ENCODE measurements at places on chromosomes 16 and 17.

- DNase-seq = no peak
These were observed 120.1 kb downstream of the SLC39A11 start for GRCh38 chr17:72972263-72972951.

GRCh38 chr17:79633154-79633553 lies 22.3 kb upstream of the RBFOX3 start:
- DNase-seq = no peak

DNA sequence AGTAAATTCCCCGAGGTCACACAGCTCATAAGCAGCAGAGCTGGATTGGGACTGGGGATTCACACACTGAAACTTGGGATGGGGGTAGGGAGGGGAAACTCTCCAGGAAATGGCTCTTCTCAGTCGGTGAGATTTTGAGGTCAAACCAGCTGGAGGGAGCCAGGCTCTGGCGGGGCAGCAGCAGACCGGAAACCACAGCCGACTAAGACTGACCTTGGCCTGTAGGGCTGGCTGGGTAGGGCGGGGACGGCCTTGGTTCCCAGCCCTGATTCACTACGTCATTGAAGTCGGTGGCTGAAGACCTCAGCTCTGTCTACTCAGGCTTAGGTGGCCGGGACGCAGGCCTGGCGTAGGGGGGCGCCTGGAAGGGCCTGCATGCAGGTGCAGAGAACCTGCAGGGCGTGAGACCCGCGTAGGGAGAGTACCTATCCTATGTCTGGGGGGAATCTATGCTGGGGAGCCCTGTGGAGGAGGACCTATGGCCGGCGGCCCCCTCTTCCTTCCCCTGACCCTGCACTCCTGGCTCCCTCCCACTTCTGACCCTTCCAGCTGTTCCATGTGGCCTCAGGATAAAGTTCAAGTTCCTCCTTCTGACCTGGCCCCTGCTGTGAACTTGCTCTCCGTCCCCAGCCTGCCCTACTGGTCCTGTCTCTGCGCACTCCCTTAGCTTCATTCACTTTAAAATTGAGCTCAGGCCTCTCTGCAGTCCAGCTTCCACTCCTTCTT lies 11.9 kb upstream of the SLC4A1 start:
- no peak for DNase-seq

DNA sequence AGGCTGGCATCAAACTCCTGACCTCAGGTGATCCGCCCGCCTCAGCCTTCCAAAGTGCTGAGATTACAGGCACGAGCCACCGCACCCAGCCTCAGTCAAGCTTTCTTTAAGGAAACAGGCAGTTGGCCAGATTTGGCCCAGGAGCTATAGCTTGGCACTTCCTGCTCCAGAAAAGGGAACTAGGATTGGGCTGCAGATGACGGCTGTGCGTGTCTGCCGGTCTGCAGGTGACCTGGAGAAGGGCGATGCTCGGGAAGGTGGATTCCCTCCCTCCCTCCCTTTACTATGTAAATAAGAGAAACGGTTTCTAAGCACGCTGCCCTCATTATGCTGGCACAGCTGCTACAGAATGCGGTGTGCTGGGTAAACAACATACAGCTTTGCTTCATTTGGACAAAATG lies 215.9 kb downstream of the RPTOR start:
- DNase-seq = no peak

DNA sequence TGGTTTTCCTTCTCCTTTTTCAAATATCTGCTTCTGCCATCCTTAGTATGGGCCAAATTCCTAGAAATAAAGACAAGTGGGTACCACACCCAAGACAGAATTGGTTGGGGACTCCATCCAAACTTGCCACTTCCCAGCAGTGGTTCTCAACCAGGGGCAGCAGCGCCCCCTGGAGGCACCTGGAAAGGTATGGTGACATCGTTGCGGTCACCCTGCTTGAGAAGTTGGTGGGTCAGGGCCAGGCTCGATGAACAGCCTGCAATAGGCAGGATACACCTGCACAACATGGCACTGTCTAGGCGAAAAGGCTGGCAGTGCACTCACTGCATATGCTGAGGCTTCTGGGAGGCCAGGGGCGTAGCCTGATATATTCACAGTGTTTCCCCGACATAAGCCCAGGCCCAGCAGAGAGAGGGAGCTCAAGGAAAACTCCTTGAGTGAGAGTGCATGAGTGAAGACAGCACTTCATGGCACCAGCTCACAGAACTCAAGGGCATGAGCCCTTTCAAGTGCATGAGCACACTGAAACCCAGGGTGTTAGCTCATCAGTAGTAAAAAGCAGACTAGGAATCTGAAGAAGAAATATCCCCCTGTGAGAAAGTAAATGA lies 57.7 kb downstream of the CMC2 start:
- DNase-seq = no peak

DNA sequence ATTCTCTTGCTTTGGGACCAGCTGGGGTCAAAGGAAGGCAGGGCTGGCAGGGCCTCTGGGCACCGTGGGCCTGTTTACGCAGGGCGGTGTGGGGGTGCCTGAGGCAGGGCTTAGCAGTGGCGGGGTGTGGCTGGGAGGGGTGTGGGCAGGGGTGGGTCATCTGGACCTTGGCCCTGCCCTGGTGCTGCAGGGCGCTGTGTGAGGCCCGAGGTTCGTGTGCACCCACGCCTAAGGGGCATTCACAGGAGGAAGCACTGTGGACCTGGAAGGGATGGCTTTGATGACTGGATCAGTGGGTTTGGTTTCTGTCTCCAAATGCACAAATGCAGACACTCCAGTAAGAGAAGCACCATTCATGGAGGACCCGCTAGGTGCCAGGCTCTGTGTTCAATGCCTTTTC lies 37.3 kb downstream of the BCO1 start:
- DNase-seq = no peak

GRCh38 chr17:35684055-35684802 lies 47.2 kb upstream of the RASL10B start:
- DNase-seq = no peak

DNA sequence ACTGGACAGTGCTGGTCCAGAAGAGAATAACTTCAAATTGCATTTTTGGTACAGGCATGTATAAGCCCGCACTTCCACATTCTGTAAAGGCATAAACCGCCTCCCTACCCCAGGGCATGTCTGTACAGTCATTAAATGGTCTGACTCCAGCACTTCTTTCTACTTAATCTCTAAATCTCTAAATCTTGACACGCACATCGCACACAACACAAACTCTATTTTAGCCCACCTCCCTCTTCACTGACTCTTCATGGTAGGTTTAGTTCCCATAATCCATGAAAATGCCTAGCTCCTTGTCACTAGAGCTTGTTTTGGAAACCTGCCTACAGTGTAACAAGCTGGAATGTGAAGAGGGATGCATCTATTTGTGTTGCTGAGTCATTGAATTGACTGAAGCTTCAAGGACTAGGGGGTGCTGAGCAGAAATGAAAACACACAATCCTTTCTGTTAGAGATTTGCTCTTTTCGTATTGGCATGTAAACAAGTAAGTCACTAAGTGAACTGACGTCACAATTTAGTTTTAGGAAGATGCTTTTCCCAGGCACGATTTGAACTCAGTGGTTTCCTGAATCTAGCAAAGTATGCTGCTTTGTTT lies 1.6 kb upstream of the DUSP14 start:
- no peak for DNase-seq

DNA sequence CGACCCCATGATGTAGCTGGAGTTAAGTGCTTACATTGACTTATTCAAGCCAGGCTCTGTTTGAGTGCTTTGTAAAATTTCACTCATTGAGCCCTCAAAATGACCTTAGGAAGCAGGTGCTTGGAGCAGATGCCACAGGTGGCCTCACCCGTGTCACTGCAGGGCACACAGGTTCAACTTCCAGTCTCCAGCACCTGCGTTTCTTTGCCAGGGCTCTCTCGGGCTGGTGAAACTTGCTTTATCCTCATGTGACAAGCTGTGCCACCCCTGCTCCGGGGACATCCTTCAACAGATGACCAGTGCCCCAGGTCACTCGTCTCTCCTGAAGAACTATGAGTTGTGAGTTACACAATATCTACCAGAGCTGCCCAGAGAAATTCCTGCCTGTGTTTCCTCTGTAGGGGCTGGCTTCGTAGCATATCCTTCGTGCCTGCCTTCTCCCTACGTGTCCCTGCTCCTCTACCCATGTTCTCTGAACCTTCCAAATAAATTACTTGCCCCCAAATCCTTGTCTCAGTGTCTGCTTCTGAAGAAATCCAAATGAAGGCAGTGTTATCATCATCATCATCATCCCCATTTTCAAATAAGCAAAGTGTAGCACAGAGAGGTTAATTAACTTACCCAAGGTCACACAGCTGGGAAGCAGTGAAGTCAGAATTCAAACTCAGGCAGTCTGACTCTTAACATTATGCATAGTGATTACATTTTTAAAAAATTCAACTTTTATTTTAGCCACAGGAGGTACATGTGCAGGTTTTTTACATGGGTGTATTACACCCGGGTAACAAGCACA lies 352.5 kb downstream of the NPIPA8 start:
- DNase-seq = no peak

- no peak for DNase-seq
These were observed 3.3 kb downstream of the ITGA3 start for GRCh38 chr17:50059256-50059655.

DNA sequence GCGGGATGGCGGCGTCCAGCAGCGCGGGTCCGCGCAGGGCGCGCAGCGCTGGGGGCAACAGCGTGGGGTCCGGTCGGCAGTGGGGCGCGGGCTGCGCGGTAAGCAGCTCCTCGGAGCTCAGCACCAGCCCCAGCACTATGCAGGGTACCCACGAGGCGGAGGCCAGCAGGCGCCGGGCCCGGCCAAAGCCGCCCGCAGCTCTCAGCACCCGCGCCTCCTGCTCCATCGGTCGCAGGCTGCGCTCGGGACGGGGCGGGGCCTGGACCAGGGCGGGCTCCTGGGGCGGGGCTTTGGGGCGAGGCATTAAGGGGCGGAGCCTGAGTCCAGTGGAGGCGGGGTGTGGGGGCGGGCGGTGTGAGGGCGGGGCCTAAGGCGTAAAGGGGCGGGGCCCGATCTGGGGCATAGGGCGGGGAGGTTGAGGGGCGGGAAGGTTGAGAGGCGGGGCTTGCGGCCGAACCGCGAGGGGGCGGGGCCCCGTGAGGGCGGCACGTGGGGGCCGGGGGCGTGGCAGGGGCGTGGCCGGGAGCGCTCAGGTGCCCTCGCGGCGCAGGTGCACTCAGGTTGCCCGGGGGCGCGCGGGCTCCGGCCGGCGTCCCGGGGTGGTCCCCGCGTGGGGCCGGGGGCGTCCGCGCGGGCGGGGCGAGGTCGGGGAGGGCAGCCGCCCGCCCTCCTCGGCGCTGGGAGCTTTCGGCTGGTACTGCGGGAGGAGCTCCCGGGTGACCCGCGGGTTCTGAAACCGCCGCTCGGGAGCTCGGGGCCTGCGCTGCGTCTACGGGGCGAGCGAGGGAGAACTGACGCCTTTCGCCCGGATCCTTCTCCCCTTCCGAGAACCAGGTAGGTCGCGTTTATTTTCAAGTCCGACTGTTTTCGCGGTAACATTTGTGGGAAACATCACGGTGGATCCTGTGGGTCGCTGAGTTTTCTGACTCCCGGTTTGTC lies 1.4 kb upstream of the SLC22A31 start:
- peak; percentile 74 for DNase-seq

DNA sequence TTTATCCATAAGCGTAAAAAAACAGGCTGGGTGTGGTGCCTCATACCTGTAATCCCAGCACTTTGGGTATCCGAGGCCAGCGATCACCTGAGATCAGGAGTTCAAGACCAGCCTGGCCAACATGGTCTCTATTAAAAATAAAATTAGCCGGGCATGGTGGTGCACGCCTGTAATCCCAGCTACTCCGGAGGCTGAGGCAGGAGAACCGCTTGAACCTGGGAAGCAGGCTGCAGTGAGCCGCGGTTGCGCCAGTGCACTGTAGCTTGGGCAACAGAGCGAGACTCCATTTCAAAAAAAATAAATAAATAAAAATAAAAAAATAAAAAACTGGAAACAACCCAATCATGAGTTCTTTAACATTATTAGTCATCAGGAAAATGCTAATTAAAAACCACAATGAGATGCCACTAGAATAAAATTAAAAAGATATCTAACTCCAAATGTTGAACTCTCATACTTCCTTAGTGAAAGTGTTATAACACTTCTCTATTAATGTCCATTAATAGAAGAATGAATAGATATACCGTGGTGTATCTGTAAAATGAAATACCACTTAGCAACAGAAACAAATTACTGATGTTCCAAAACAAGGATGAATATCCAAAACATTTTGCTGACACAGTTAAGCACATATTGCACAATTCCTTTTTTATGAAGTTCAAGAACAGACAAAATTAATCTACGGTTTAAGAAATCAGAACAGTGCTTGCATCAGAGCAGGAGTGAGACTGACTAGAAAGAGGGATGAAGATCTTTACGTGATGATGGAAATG lies 13.1 kb downstream of the MPHOSPH6 start:
- DNase-seq = no peak

DNA sequence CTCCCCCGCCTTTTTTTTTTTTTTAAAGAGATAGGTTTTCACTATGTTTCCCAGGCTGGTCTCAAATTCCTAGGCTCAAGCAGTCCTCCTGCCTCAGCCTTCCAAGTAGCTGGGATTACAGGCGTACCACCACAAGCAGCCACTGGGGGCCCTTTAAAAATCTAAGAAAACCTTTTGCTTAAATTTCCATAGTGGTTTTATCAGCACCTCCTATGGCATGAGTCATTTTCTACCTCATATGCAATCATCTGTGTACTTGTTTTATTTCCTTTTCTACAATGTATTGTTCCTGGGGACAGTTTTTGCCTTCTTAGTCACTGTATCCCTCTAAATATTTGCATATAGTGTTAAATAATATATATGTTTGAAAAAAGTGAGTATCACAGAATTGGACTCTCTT lies 29.2 kb downstream of the GNA13 start:
- DNase-seq = peak; percentile 45

GRCh38 chr16:69204172-69204571 lies 17.2 kb downstream of the SNTB2 start:
- DNase-seq = no peak

DNA sequence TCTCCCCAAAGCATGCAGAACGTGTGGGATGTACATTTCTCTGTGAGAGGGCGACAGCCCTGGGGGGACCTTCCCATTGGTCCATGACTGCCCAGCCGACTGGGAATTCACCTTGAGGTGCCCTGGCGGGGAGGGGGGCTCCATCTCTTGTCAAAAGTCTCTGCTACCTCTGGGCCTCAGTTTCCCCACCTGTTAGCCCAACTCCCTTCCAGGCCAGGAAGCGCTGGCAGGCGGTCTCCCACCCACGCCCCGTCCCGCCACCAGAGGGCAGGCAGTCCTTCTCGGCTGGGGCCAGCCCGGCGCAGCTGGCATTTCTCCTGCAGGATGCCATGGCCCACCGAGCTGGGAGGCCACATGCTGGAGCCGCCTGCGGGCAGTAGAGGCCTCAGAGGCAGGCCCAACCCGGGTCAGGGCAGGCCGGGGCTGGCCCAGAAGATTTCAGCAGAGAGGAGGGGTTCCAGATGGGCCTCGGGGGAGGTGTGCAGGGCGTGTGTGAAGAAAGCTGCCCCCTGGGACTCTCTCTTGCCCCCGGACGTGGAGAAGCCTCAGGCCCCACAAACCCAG lies 16.6 kb downstream of the CD7 start:
- DNase-seq = peak; percentile 48

GRCh38 chr16:54366943-54367342 lies 80.4 kb upstream of the IRX3 start:
- DNase-seq = no peak
